ENCODE measurements at places on chromosomes 1 and 21.

GRCh38 chr21:35314857-35315582 lies 265.9 kb upstream of the RUNX1 start:
- DNase-seq = no peak

DNA sequence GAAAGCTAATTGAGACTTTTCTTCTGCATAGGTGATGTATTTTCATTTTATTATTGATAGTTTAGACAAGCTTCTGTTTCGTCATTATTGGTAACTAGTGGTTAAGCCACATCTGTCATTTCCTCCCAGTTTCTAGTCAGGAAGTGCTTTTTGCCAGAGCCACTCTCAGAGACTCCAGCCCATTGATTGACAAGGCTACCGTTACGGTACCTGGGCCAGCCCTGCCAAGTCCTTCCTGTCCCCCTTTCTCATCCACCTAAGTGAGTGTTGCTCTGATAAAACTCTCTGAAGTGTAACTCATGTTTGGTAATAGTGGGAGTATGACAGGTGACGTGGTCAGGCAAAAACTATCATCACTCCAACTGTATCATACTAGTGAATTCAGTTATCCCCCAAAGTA lies 29.6 kb upstream of the AGL start:
- no peak for DNase-seq

DNA sequence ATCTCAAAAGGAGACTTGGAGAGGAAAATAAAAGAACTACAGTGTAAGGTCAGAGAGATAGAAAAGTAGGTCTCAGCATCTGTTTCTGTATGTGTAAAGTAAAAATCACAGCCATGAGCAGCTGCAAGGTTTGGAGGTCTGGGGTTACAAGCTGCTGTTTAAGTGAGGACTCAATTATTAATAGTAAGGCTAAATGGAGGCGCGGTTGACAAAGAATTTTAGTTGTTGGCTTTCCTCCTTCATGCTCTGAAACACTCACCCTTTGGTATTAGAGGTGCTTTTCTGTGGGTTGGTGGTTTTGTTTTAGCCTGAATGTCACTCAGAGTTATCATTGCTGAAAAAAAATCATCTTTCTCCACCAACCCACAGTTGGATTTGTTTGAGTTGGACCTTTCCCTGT lies 59.8 kb upstream of the HAO2 start:
- DNase-seq = no peak

DNA sequence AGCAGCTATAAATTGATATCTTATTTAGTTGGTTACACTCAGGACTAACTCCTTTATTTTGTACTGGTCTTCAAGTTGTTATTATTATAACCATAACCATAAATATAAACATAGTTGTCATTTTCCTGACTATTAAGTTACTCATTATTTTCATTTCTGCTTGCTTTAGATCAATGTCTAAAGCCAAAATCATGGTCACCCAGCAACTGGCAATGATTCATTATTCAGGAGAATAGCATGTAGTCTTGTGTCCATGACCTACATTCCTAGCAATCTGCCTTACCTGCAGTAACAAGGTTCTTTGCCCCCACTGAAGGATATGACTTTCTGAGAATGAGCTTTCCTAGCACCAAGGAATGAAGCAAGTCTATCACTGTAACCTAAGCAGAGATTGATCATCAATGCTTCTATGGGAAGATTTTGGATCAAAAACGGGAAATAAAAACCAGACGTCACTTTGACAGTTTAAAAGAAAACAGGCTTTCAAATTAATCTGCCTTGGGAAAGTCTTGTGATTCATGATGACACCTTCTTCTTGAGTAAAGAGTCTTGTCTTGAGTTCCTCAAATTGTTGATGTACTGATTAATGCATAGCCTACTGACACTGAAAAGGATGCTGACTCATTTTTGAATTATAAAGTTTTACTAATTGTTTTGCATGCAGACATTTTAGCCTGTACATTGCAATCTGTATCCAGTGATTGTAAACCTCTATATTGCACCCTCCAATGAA lies 203.3 kb upstream of the IVNS1ABP start:
- no peak for DNase-seq

- DNase-seq = no peak
These were observed 89.0 kb upstream of the HMCN1 start for GRCh38 chr1:185645162-185645640.
